ENCODE measurements at places on chromosomes 5 and 9.
A peak's percentile ranks its signal among the peaks of the same experiment; 100 is the strongest.

DNA sequence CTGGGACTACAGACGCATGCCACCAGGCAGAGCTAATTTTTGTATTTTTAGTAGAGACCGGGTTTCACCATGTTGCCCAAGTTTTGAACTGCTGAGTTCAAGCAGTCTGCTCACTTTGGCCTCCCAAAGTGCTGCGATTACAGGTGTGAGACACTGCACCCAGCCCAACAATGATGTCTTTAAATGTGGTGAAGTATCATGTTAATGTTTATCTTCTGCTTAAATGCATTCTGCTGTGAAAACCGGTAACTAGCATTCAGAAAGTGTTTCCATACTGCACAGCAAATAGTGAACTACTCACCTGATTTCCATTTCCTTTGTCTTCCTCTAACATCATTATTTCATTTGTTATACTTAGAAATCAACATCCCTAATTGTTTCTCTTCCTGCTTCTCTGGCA lies 264.0 kb upstream of the ITGA1 start:
- DNase-seq, result no peak

- DNase-seq, result no peak
Measured at GRCh38 chr9:25935188-25935587, 256.9 kb upstream of the TUSC1 start.

GRCh38 chr9:136886610-136887597 lies 588 bp downstream of the TRAF2 start:
- peak; percentile 89 for DNase-seq

- DNase-seq, result no peak
Measured at GRCh38 chr5:3856036-3856435, 260.4 kb downstream of the IRX1 start.

DNA sequence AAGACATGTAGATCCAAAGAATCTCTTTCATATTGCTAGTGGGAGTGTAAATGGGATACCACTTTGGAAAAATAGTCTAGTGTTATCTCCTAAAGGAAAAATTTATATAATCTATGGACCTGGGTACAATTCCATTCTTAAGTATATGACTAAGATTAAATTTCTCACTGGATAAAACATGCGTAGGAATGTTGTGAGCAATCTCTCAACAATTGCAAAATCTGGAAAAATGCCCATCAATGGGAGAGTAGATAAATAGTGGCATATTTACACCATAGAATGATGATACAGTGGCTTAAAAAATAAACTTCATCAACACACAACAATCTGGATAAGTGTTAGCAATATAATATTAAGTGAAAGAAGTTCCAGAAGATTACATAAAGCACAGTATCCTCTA lies 469.5 kb downstream of the MAN2A1 start:
- no peak for DNase-seq

GRCh38 chr9:14868772-14869583 lies 41.2 kb downstream of the FREM1 start:
- no peak for DNase-seq

DNA sequence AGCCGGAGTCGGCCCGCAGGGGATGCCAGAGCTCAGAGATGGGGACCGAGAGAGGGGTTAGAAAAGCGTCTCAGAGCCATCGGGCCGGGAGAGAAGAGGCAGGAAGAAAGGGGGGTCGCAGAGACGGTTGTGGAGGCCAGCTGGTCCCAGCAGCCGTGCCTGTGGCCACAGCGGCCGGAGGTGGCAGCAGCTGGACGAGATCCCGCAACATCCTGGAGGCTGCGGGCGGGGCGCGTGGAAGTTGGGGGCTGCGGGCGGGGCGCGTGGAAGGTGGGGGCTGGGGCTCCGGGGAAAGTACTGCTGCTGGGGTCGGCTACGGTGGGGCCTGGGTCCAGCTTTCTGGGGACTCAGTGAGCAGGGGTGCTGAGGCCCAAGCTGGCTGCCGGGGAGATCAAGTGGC lies 34.4 kb upstream of the EGFL7 start:
- no peak for DNase-seq

DNA sequence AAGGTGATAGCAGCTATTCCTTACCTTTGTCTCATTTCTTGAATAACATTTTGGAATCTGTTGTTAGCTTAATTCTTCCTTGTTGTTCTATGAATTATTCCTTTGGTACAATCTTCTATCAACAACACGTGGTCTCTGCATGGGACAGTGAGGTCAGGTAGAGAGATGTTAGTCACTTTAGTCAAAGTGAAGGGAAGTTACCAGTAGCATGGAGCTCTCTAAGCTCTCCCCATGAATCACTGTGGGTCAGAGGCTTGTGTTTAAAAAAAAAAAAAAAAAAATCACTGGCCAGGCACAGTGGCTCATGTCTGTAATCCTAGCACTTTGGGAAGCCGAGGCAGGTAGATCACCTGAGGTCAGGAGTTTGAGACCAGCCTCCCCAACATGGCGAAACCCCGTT lies 116.0 kb downstream of the GOLPH3 start:
- no peak for DNase-seq

GRCh38 chr5:107272954-107273353 lies 397.8 kb downstream of the EFNA5 start:
- DNase-seq, result no peak

- peak; percentile 46 for DNase-seq
Measured at GRCh38 chr9:76987594-76988200, 31.8 kb upstream of the FOXB2 start.

DNA sequence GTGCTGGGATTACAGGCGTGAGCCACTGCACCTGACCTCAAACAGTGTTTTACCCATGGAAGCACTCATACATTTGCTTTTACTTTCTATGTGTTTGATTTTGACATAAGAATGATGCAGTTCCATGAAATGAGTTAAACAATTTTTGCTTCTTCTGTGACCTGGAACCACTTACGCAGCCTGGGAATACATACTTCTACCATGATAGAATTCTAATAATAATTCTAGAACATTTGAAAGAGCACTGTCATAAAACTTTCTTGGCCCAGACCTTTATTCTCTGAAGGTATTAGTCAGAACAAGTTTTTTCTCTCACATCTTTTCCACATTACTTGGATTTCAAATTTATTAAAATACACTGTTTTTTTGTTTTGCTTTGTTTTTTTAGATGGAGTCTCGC lies 25.3 kb upstream of the COL5A1 start:
- DNase-seq, result no peak

DNA sequence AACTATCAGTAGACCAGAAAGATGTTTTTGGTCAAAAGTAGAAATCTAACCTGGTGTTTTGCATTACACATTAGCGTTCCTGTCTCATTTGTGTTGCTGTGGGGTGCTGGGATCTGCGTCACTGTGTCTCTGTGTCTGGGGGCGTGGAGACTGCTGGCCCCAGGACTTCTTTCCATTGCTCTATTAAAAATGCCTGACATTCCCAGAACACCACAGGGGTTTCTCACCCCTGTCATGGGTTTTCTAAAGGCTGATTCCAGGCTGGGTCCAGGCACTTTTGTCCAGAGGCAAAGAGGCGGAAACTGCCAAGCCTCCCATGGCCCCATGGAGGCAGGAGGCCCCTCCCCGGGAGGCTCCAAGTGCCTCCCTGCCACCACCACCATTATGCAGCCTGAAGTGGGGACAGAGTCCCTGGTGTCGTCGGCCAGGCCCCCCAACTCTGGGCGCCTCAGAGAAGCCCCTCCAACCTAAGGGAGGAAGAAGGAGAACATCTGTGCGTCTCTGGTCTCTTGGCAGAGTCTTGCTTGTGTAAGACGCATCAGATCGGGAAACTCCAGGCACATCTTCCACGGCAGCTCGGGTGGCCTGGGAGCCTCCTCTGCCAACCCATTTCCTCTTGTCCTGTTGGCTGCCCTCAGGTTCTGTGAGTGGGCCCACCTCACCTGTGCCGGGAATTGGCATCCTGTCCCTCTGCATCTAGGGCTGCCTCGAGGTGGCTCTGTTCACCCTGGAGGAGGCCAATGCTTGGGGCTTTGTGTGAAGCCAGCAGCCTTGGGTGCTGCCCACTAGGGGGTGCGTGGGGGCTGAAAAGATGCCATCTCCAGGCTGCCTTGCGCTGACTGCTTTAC lies 13.8 kb upstream of the PLEKHG4B start:
- DNase-seq, result peak; percentile 77

GRCh38 chr9:113395000-113395861 lies 5.9 kb downstream of the ALAD start:
- DNase-seq, result no peak

- peak; percentile 63 for DNase-seq
Measured at GRCh38 chr5:172713113-172713808, 57.7 kb downstream of the DUSP1 start.

GRCh38 chr5:175686396-175686795 lies 28.5 kb downstream of the HRH2 start:
- no peak for DNase-seq

DNA sequence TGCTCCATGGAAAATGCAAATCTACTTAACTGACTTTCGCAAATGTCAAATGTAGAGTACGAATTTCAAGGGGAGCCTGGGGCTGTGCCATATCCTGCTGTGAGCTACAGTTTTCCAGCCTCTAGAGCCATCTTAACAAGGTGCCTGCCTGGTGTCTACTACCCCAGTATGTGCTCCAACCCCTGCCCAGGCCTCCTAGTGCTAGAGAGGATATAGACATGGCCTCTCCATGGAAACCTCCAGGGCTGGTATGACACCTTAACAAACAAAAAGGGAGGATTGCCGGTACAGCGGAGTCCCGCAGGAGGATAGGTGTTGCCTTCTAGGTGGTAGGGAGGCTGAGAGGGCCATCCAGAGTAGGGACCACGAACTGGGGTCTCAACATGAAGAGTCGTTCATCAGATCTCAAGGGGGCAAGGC lies 13.6 kb upstream of the IL3 start:
- DNase-seq, result no peak

- no peak for DNase-seq
Measured at GRCh38 chr9:129208207-129209032, 30.4 kb upstream of the IER5L start.

DNA sequence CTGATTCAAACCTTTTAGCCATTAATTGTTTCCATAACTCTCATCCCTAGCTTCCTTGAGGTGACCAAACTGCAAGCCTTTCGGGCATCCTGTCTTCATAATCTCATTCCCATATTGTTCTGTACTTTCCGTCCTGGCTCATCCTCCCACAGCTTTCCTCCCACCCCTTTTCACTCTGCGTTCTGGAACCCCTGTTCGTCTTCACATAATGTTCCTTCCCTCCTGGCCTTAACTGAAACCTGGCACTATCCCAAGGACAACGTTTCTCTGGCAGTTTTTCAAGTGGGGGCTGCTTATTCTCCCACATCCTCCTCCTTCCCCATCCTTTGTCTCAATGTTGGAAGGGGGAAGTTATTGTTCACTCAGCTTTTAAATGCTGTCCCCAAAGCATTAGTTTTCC lies 1.5 kb downstream of the ZNF189 start:
- no peak for DNase-seq

DNA sequence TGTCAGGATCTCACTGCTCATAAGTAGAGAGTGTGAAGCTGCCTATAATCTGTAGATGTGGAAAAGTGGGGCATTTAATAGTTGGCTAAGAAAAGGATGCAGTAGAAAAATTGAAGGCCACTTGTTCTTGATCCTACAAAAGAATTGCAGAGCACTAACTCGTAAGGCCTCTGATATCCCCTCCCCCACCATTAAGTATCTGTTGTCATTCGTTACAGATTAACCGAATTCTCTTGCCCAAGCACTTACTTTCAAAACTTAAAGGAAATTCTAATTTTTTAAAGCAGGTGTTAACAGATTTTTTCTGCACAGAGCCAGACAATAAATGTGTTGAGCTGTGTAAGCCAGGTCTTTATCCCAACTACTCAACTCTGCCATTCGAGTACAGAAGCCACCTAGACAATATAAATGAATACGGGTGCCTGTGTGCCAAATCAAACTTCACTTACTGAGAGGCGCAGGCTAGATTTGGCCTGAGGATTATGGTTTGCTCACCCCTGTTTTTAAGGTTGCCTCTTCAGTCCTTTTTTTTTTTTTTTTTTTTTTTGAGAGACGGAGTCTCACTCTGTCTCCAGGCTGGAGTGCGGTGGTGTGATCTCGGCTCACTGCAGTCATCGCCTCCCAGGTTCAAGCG lies 234.8 kb downstream of the RFK start:
- DNase-seq, result no peak

GRCh38 chr5:68305223-68305870 lies 89.8 kb downstream of the PIK3R1 start:
- DNase-seq, result no peak

DNA sequence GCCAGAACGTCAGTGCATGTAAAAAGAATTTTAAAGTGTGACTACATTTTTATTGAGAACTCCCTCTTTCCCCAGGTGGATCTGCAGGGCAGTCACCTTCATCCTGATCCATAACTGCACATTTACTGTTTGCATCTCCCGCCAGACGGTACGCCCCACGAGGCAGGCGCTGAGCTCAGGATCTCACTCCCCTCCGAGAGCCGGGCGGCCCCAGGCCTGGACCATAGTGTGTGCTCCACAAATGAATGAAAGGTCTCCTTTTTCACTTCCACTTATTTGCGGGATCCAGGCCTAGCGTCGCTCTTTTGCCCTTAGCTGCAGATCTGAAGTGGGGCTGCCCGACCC lies 378 bp downstream of the DROSHA start:
- DNase-seq, result peak; percentile 47

DNA sequence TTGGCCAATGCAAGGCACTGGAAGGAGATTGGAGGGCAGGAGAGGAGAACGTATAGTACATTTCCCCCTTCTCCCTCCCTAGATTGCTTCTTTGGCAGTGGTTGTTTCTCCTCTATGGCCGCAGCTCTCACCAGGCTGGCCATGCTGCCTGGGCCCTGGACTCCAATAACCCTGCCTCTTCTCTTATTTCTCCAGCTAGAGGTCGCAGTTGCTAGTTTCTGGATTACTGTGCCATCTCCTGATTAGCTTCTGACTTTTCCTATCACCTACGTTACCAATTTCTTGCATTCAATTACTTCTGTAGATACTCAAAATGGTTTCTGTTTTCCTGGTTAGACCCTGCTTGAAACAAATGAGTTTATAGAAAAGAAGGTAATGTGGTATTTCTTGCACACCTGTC lies 2.4 kb upstream of the MACIR start:
- DNase-seq, result no peak

- DNase-seq, result no peak
Measured at GRCh38 chr9:136696502-136696901, 9.2 kb upstream of the AGPAT2 start.

GRCh38 chr9:109481856-109482255 lies 16.3 kb downstream of the PTPN3 start:
- DNase-seq, result no peak

GRCh38 chr9:121699571-121700164 lies 48.2 kb downstream of the DAB2IP start:
- DNase-seq, result no peak

GRCh38 chr5:88825584-88826315 lies 57.2 kb downstream of the MEF2C start:
- no peak for DNase-seq
